ENCODE measurements at places on chromosomes 3 and 15. TPM values are rescaled to one million over a fixed set of nuclear protein-coding genes. Genes with fewer than 3 reads are reported as not detected.

The AGTR1 gene
- 5.6 TPM for total RNA-seq

The PLSCR2 gene
- total RNA-seq = not detected

The RARB gene
- total RNA-seq = not detected

The GP5 gene
- total RNA-seq = 0.31 TPM

The EHHADH gene
- total RNA-seq = 3.6 TPM

The ANKRD34C gene
- 0.05 TPM for total RNA-seq

The KLF15 gene
- 1.2 TPM for total RNA-seq

The A4GNT gene
- total RNA-seq = not detected

The NGLY1 gene
- total RNA-seq = 24.1 TPM

The RLBP1 gene
- not detected for total RNA-seq

The SEMA5B gene
- total RNA-seq = 0.94 TPM

The MUC4 gene
- total RNA-seq = not detected

The ATP2B2 gene
- not detected for total RNA-seq

The SMCO1 gene
- total RNA-seq = not detected

The FGD5 gene
- not detected for total RNA-seq

The NAA50 gene
- total RNA-seq = 263 TPM

The FHIT gene
- total RNA-seq = 0.53 TPM

The RHCG gene
- not detected for total RNA-seq

The FAM174B gene
- 16.4 TPM for total RNA-seq

The C2CD4A gene
- total RNA-seq = not detected

The GPR149 gene
- total RNA-seq = not detected

The ADGRG7 gene
- total RNA-seq = not detected

The ZNF620 gene
- 0.37 TPM for total RNA-seq

The ATP13A5 gene
- total RNA-seq = not detected

The LRRC49 gene
- total RNA-seq = 4.0 TPM

The AQP9 gene
- 0.13 TPM for total RNA-seq

The EPHA6 gene
- not detected for total RNA-seq

The GCSAM gene
- total RNA-seq = not detected

The MAPKBP1 gene
- total RNA-seq = 11.1 TPM

The ABHD2 gene
- total RNA-seq = 61.1 TPM

The PRSS50 gene
- total RNA-seq = 0.68 TPM

The AP3B2 gene
- not detected for total RNA-seq

The GOLGA8S gene
- not detected for total RNA-seq

The CRELD1 gene
- total RNA-seq = 135 TPM

The PSTPIP1 gene
- total RNA-seq = not detected

The MYRIP gene
- total RNA-seq = 0.10 TPM

The FOXL2NB gene
- total RNA-seq = 3.3 TPM

The SLC6A1 gene
- 0.26 TPM for total RNA-seq

The GOLGA6L10 gene
- 0.16 TPM for total RNA-seq

The CNTN4 gene
- total RNA-seq = not detected

The CNTN3 gene
- 0.08 TPM for total RNA-seq

The DAPK2 gene
- total RNA-seq = 0.53 TPM
